Activated T-helper 1 cell treated with anti-CD3 and anti-CD28 coated beads, Interleukin-12 subunit alpha, Interleukin-12 subunit beta, Interleukin-2, Interleukin-4 antibody, amounts not matched to agents 30 ng/mL and 10 ng/mL and 1 ng/mL, durations not matched to agents 14 hours and 24 hours and 36 hours (primary cell): ENCODE measurements at places on chromosomes 11 and 22. TPM values are rescaled to one million over a fixed set of nuclear protein-coding genes. Genes with fewer than 3 reads are reported as not detected.

The SLC22A8 gene
- not detected in 2 replicates for total RNA-seq

GRCh38 chr11:108034952-108035351 is 26.3 kb downstream of the CUL5 start:
- peaks cover 12% of the 10 kb centered on the region for H3K4me1 ChIP-seq
- no peak overlapping the region for H3K4me3 ChIP-seq
- H3K27me3 ChIP-seq, result no peaks in the 10 kb centered on the region
- H3K36me3 ChIP-seq, result peaks cover 24% of the 10 kb centered on the region

GRCh38 chr11:69353696-69354544 is 60.0 kb downstream of the MYEOV start:
- no peak overlapping the region for H3K4me3 ChIP-seq
- no peak overlapping the region for H3K27ac ChIP-seq
- H3K27me3 ChIP-seq, result peaks cover 1% of the 10 kb centered on the region
- H3K36me3 ChIP-seq, result no peaks in the 10 kb centered on the region

- no peak overlapping the region for H3K27ac ChIP-seq
- H3K36me3 ChIP-seq, result no peaks in the 10 kb centered on the region
- no peak for DNase-seq
- H3K4me1 ChIP-seq, result no peaks in the 10 kb centered on the region
Observed at GRCh38 chr11:119713359-119714040, 15.5 kb downstream of the NECTIN1 start.

The BTBD18 gene
- 0.07 TPM in 1 of 2 replicates, not detected in the other for total RNA-seq

DNA sequence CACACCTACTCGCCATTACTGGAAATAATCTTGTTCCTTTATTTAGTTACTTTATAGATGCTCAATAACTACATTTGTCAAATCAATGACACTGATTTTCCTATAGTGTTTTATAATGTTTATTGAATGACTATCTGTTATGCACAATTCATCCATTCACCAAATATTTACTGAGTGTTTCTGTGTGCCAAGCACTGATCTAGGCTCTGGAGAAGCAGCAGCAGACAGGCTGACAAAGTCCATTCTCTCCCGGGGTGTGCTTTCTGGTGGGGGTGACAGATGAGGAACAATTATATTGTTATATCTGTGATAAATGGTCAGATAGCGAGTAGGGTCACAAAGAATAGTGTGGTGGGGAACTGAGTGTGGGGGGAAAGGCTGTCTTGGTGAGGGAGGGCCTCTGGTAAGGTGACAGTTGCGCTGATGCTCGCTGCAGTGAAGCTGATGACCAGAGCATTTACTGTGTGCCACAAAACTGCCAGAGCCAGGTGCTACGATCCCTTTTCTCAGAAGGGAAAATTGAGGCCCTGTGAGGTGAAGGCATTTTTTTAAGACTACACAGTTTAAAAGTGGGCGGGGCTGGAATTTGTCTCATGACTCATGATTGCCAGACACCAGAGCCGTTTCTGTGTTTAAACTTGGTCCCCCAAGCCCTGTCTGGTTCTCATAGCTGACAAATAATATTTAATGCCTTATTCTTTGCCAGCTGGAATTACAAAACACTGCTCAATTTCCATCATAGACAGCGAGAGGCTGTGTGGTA is 10.2 kb downstream of the PACS1 start:
- peaks cover 64% of the 10 kb centered on the region for H3K4me1 ChIP-seq
- peak overlapping the region; percentile 93 for H3K27ac ChIP-seq
- H3K27me3 ChIP-seq, result no peaks in the 10 kb centered on the region
- peak; percentile 35 for DNase-seq

GRCh38 chr11:120028897-120029258 is 109.0 kb downstream of the TRIM29 start:
- no peaks in the 10 kb centered on the region for H3K4me1 ChIP-seq
- no peaks in the 10 kb centered on the region for H3K36me3 ChIP-seq

DNA sequence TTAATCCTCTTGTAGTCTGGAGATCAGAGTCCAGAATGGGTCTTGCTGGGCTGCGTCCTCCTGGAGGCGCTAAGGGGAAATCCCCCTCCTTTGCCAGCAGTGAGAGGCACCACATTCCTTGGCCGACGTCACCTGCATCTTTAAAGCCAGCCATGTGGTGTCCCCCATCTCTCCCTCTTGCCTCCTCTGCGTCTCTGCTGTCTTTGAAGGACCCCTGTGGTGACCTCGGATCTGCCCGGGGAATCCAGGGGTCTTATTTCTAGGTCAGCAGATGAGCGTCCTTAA is 27.2 kb upstream of the PARVB start:
- no peak for DNase-seq
- peaks cover 27% of the 10 kb centered on the region for H3K4me1 ChIP-seq
- H3K27ac ChIP-seq, result peak overlapping the region; percentile 16
